ENCODE measurements at places on chromosomes 7 and 10.

DNA sequence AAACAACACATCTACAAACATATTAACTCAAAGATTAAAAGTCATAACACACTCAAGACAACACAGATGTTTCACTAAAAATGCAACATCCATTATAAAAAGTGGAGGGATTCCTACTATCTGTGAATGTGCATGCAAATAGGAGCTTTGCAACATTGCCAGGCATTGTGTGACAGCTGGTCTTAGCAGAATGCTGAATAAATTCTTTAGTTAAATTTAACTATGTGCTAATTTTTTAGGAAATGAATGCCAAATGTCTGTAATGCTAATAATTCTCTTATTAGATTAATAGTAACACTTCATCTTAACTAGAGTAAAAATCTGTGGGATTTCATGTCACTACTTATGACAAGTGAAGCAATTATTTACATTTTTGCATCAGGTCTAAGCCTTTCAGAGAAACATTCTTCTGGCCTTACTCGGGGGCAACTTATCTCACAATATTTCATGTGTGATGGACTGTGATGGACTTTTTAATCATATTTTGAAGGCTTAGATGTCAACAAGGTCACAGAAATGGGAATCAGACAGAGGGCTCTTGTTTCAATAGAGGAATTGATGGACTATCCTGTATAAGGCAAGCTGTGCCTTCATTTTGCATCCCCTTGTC, 524.6 kb upstream of the KCND2 start:
- DNase-seq: no peak

GRCh38 chr10:21720090-21720489, 186.1 kb downstream of the MLLT10 start:
- no peak for DNase-seq

GRCh38 chr10:99172128-99172738, 63.4 kb downstream of the HPSE2 start:
- no peak for DNase-seq

- no peak for DNase-seq
Measured at GRCh38 chr10:119477444-119477843, 65.1 kb downstream of the RGS10 start.

DNA sequence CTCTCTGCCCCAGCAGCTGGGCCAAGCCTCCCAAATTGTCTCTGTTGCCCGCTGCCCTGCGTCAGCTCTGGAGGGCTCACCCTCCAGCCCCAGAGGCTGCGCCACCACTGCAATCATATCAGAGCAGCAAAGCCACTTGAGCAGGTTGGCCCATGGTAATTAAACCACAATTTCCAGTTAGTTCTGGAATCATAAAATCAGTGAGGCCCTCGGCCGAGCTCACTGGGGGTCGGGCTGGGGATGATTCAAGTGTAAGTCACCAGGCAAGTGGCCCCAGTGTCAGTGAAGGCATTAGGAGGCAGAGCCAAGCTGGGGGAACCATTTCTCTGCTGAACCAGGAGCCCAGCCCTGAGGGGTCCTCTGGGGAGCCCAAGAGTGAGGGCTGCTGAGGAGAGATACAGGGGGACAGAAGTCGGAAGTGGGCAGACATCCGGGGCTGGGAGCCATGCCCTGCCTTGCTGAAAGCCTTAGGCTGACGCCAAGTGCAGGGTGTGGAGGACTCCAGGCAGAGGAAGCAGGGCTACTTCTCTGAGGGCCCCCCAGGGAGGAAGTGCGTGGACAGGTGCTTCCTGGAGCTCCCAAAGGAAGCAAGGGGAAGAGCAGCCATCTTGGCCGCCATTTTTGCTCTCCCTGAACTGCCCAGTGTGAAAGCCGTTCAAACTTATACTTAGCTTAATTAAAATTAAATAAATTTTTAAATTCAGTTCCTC, 29.5 kb upstream of the SLC29A3 start:
- no peak for DNase-seq

DNA sequence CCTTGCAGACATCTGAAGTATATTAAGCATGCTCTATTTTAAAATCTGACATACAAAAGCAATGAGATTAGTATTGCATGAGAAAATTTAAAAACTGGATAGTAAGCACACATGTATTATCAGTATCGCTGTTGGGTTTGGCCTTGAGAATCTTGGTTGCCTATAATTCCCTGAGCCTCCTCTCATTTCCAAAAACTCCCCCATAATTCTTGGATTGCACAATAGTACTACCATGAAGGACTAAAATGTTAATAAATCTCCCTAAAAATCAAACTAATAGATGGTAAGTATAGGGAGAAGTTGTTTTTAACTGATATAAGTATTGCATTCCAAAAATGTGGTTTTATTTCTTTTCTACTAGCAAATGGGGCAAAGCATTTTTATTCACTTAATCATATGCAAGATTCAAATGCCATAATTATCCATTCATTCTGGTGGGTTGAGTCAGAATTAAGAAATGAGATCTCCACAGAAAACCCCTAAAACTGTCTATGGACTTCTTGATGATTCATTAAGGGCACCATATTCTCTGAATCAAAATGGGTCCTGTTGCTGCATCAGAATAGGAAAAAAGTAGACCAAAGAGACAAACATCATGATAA, 10.3 kb upstream of the VIM start:
- DNase-seq: no peak

GRCh38 chr10:102435529-102436233, 3.3 kb upstream of the CUEDC2 start:
- DNase-seq: no peak

DNA sequence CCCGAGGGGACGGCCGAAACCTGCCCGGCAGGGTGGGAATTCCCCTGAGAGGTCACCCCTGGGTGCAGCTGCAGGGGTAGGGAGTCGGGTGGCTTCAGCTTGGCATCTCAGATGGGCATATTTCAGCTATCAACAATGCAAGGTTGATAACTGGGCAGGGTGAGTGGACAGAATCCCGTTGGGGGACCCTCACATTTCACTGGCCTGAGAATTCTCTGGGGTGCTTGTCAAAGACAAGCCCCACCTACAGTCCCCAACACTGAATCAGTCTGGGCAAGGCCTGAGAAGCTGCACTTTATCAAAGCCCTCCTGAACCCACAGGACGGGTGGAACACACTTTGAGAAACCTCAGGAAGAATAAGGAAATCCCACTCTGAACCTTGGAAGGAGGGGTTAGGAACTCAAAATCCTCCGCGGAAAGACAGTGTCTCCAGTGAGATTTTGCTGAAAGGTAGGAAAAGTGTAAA, 3.1 kb downstream of the RGS10 start:
- DNase-seq: no peak

DNA sequence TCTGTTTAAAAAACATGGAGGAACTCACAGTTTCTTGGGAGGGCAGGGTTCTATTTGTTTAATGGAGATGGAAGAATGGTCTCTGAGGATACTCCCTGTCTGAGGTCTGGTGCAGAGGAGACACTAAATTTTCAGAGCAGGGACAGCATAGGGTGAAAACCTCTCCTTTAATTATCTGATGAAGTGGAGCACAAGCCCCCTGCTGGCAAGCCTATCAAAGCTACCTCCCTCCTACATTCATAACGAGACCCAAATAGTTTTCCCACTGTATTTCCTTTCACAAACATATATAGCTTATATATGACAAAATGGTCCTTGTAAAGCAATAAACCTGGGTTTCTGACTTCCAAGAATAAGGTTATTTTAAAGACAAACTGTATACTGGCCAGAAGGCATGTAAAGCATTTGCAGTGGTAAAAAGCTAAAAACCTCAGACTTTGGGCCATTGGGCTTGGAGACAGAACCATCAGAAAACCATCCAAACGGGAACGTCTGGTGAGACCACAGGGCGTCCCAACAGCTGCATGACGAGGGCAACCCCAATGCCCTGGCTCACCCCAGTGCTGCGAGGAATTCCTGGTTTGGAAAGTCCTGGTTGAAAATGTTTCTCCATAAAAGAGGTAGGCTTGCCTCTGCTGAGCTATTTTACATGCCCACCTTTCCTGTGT, 201.3 kb downstream of the FANK1 start:
- no peak for DNase-seq

DNA sequence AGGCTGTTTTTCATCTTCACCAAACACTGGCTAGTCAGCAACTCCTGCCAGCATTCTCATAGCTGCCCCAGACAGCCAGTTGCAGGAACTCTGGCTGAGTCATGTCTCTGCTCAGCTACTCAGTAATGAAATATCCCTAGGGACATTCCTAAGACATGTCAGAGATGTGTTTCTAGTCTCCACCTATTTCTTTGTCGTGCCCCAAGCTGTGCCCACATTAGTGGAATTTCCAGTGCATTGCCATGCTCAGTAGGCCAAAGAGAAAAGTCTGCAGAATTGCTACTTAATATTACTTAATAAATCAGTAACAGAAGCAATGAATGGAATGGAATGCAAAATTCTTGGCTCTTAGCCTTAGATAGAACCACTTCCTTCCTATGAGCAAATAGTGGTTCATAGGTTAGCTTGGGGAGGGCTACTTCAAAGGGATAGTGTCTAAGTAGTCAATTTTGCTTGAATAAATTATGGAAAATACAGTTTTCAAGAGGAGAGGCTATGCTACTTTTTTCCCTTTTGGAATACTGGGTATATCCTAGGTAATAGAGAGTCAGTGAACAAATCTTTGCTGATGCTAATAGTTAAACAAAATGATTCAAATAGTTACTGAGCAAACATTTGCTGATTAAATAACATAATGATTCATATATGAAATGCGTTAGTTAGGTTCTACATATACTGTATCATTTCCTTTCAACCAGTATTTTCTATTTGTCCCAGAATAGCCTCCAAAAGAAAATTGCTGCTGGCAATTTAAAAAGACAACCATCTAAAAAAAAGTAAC, 23.6 kb upstream of the SEMA3C start:
- no peak for DNase-seq

- no peak for DNase-seq
Measured at GRCh38 chr10:115857856-115858255, 415.1 kb downstream of the GFRA1 start.

- DNase-seq: no peak
Measured at GRCh38 chr7:114790521-114790920, 131.4 kb upstream of the MDFIC start.

DNA sequence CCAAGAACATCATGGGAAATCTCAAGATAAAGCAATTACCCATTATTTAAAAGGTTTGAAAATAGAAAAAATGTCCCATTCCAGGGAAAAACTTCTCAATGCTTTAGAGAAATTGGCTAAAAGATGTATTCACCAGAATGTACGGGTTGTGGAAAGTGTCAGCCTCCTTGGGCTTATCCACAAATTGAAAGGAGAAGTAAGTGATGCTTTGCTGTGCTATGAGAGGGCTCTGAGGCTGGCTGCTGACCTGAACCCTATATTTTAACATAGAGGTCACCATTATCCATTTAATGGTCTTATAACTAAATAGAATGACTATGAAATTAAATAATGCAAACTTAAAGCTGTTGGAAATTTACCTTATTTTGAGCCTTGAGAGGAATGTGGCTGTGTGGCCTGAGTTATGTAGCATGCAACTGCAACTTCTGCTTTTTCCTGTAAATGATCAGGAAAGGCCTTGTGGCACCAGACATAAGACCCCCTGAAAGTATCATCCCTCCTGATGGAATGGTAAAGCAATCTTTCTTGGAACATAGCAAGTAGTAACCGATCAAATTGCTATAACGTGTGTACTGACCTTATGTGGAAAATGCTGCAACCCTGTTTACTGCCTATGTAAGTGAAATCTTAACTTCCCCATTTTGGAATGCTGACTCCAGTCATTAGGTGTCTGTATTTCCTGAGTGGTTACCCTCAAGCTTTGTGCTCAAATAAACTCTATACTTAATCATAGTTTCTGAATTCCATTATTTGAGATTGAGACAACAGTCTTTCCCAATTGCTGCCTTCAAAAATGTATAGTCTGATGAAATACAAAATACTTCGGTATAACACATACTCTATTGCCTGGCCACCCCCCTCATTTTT, 6.9 kb downstream of the IFIT1B start:
- DNase-seq: no peak

DNA sequence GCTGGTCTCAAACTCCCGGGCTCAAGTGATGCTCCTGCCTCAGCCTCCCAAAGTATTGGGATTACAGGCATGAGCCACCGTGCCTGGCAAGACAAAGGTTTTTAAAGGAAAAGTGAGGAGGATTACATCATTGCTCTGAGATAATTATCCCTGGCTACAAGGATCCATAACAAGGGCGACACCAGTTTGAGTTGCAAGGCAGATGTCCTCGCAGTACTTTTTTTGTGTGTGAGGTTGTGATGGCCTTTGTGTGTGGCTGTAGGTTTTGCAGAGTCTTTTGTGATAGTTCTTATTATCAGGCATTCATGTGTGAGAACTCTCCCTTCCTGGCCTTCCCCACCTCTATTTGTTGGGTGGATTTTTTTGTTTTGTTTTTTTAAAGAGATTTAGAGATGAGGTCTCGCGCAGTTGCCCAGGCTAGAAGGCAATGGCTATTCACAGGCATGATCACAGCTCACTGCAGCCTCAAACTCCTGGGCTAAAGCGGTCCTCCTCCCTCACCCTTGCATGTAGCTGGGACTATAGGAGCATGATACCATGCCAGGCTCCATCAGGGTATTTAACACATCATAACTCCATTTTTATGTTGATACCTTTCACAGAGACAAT, 10.0 kb downstream of the BTBD16 start:
- no peak for DNase-seq

- DNase-seq: no peak
Measured at GRCh38 chr10:35637462-35637861, 4.6 kb downstream of the FZD8 start.

- DNase-seq: no peak
Measured at GRCh38 chr7:26096136-26096535, 55.9 kb upstream of the NFE2L3 start.

DNA sequence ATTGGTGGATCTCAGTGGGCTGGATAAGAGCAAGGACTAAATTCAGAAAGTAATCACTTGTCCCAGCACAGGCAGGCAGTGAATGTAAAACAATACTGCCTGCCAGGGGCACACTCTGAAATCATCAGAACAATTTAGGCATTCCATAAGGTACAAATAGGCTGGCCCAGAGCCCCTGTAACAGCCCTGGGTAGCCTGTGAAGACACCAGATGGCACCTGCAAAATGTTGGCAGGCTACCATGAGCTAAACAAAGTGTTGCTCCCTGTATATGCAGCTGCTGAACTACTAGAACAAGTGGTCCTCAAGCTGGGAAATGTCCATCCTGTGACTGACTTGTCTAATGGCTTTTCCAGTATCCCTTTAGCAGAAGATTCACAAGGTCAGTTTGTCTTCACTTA, 3.0 kb upstream of the PRSS37 start:
- no peak for DNase-seq

DNA sequence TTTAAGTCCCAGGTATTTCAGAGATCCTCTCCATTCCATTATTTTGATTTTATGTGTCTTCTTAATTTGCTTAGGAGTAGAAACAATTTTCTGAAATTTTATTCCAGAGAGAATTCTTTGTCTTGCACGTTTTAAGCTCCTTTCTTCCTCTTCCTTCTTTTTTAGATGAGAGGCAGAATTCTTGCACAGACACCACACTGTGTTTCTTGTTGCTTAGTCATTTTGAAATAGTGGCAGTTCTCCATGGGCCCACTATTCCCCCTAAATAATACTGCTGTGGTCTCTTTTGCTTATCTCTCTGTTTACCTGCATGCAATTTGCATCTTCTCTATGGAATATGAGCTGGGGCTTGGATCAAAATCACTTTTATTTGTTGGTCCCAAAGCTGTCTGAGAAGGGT, 54.3 kb upstream of the WAC start:
- DNase-seq: no peak
